Esophagus squamous epithelium (tissue), 5 donors: ENCODE measurements at places on chromosomes 11 and 22.

GRCh38 chr11:71223081-71223405 lies 29.3 kb downstream of the SHANK2 start:
- H3K36me3 ChIP-seq = no peaks in the 10 kb centered on the region
- no peaks in the 10 kb centered on the region for H3K4me1 ChIP-seq
- H3K4me3 ChIP-seq = no peak overlapping the region
- H3K27ac ChIP-seq = no peak overlapping the region

DNA sequence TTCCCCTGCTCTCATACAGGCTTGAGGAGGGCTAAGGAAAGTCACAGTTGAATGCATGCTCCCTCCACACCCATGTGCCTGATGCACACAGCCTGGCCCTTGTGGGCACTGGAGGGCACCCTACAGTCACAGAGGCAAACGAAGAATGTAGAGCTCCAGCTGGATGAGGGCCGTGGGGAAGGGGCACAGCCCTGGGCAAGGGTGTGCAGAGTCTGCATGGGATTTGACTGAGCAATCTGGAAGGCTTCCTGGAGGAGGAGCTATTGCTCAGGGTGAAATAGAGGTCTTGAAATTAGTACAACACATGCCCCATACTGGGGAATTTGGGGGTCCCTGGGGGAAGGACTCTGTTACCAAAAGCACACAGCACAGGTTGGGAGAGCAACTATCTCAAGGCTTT lies 64.0 kb downstream of the KCNQ1 start:
- peaks cover 5% of the 10 kb centered on the region for H3K4me1 ChIP-seq
- H3K27me3 ChIP-seq = no peaks in the 10 kb centered on the region
- no peak overlapping the region for H3K27ac ChIP-seq

GRCh38 chr11:110097459-110098012 lies 4.3 kb downstream of the ZC3H12C start:
- no peak overlapping the region for H3K27ac ChIP-seq
- no peak overlapping the region for H3K4me3 ChIP-seq
- no peaks in the 10 kb centered on the region for H3K27me3 ChIP-seq
- H3K4me1 ChIP-seq = no peaks in the 10 kb centered on the region
- no peaks in the 10 kb centered on the region for H3K36me3 ChIP-seq
- no peak for DNase-seq

- H3K36me3 ChIP-seq = no peaks in the 10 kb centered on the region
- no peak overlapping the region for H3K4me3 ChIP-seq
- no peak overlapping the region for H3K27ac ChIP-seq
These were observed 15.8 kb upstream of the MS4A4A start for GRCh38 chr11:60264644-60265043.

DNA sequence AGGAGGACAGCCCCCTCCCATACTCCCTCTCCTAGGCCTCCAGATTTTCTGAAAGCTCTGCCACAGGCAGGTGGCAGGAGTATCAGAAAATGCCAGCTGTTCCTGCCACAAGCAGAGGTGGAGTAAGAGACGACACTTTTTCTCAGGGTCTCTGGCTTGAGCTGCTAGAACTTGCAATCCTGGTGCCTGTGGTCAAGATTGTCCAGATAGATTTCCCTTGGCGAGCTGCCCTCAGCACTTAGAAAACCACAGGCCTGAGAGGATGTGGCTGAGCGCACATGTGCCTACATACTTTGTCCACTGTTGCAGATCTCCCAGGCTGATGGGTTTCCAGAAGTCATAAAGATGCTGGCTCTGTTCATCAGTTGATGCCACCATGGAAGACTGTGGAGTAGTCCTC lies 65.7 kb upstream of the NAV2 start:
- no peak overlapping the region for H3K27ac ChIP-seq
- no peak overlapping the region for H3K4me3 ChIP-seq
- no peaks in the 10 kb centered on the region for H3K36me3 ChIP-seq
- peaks cover 14% of the 10 kb centered on the region for H3K4me1 ChIP-seq
- DNase-seq = no peak

DNA sequence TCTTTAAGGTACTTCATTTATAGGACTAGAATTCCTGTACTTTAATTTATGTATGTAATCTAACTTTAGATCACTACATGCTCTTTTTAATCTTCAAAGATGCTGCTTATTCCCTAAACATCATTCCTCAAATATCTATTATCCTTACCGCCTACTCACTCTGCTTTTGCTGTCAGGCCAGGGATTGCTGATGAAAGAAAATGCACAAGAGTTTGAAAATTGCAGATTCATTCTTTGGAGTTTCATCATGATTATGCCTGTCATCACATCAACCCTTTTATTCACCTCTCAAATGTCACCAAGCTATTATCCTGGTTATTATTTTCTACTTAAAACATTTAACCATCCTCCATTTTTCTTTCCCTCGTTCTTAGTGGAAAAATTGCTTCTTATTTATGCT lies 802.7 kb downstream of the METTL15 start:
- H3K4me3 ChIP-seq = no peak overlapping the region
- no peaks in the 10 kb centered on the region for H3K4me1 ChIP-seq
- no peaks in the 10 kb centered on the region for H3K27me3 ChIP-seq

- no peaks in the 10 kb centered on the region for H3K27me3 ChIP-seq
- H3K4me3 ChIP-seq = no peak overlapping the region
These were observed 38.7 kb downstream of the REXO2 start for GRCh38 chr11:114478001-114478410.

DNA sequence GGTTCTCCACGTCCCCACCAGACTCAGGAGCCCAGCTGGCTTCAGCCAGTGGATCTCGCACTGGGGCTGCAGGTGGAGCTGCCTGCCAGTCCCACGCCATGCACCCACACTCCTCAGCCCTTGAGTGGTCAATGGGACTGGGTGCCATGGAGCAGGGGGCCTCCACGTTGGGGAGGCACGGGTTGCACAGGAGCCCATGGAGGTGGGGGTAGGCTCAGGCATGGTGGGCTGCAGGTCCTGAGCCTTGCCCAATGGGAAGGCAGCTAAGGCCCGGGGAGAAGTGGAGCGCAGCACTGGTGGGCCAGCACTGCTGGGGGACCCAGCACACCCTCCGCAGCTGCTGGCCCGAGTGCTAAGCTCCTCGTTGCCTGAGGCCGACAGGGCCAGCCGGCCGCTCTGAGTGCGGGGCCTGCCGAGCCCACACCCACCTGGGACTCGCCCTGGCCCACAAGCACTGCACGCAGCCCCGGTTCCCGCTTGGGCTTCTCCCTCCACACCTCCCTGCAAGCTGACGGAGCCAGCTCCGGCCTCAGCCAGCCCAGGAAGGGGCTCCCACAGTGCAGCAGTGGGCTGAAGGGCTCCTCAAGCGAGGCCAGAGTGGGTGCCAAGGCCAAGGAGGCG lies 258.5 kb upstream of the PDGFD start:
- H3K27me3 ChIP-seq = no peaks in the 10 kb centered on the region
- no peak for DNase-seq
- no peaks in the 10 kb centered on the region for H3K4me1 ChIP-seq
- H3K27ac ChIP-seq = no peak overlapping the region

- peak overlapping the region; percentile 67 for H3K4me3 ChIP-seq
- no peaks in the 10 kb centered on the region for H3K36me3 ChIP-seq
- H3K4me1 ChIP-seq = peaks cover 26% of the 10 kb centered on the region
- H3K27me3 ChIP-seq = peaks cover 35% of the 10 kb centered on the region
These were observed 5.1 kb downstream of the MRGPRF start for GRCh38 chr11:69007975-69008381.
